Caki2 (cell line): ENCODE measurements at places on chromosomes 3 and 15. TPM values are rescaled to one million over a fixed set of nuclear protein-coding genes. Genes with fewer than 3 reads are reported as not detected.

GRCh38 chr3:108461661-108462111, 48.7 kb downstream of the MYH15 start:
- no peak for DNase-seq

- no peak for DNase-seq
Observed at GRCh38 chr3:69032142-69032541, 18.7 kb upstream of the EOGT start.

GRCh38 chr15:78691851-78692421, 50.9 kb upstream of the CHRNB4 start:
- DNase-seq = no peak

- DNase-seq = no peak
Observed at GRCh38 chr15:49415638-49416037, 7.4 kb upstream of the FGF7 start.

DNA sequence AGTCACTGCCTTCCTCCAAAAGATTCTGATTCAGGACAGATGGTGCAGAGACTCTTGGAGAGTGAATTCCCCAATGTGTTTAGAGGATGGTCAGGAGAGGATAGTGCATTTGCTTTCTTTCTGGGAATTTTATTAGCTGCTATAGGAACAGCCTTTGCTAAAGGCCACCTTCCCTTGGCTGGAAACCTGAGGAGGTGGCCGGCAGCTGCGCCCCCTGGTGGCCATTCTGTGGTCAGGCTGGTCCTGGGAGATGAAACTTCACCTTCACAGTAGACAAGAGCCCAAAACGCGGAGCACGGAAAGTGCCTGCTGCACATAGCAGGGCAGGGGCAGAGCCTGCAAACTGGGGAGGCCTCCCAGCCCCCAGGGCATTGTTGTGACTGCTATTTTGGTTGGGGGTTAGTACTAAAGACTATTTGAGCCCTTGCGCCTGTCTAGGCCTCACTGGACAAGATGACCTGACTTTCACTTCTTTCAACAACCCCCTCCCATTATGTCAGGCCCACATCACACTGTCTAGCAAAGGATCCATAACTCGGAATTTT, 34.3 kb downstream of the SEC22C start:
- DNase-seq = peak; percentile 24

CHRFAM7A gene
- total RNA-seq = 0.34 and 8.6 TPM in 2 replicates

DNA sequence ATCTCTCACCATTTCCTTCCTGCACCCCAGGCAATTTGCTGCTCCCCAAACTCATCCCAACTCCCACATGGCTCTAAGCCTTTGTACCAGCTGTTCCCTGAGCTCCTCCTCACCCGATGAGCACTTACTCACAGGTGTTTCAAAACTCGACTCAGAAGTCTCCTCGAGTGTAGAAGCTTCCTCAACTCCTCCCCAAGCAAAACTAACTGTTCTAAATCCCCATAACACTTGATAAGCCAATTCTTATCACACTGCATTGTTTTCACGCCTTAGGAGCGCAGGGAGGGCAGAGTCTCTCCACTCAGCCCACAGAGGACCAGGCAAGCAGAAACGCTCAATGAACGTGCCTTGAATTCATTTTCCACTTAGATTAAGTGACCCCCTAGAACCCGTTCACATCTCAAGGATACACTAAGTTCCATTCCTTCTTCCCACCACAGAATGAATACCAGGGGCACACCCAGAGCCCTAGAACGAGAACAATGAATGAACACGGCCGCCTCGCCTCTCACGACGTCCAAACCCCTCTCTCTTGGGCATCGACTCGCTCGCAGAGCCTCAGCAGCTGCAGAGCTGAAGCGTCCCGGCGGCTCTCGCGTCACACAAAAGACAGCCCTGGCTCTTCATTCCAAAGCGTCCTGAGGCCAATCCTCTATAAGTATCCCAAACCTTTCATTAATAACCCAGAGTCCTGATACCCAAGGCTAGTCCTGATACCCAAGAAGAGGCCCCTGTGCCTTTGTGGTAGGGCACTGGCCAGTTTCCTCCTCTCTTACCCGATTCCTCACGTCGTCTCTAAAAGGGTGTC, 1.1 kb downstream of the RAF1 start:
- peak; percentile 23 for DNase-seq

SOX2 gene
- not detected in 2 replicates for total RNA-seq

GRCh38 chr3:133393204-133393603, 6.7 kb upstream of the BFSP2 start:
- DNase-seq = no peak

DNA sequence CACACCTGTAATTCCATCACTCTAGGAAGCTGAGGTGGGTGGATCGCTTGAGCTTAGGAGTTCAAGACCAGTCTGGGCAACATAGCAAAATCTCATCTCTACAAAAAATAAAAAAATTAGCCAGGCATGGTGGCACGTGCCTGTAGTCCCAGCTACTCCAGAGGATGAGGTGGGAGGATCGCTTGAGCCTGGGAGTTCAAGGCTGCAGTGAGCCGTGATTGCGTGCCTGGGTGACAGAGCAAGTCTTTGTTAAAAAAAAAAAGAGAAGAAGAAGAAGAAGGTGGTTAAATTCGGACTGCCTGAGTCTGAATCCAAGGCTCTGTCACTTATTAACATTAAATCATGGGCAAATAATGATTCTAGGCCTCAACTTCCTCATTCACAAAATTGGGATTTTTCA, 51.0 kb downstream of the EOMES start:
- DNase-seq = no peak

- DNase-seq = no peak
Observed at GRCh38 chr3:48798998-48799397, 48.7 kb downstream of the PRKAR2A start.

- DNase-seq = no peak
Observed at GRCh38 chr3:127069814-127070440, 87.0 kb downstream of the PLXNA1 start.

LYZL4 gene
- total RNA-seq = not detected in 2 replicates

DNA sequence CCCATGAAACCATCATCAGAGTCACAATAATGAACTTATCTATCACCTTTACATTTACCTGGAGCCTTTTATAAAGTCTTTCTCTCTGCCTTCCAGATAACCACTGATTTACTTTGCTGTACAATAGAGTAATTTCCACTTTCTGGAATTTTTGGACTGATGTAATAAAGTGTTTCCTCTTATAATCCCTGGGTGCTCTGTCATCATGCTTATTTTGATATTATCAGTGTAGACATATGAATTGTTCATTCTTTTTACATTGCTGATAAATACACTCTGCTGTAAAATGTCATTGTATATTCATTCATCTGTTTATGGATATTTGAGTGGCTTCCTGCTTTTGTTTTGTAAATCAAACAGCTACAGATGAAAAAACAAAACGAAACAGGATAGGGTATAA, 27.0 kb upstream of the IREB2 start:
- no peak for DNase-seq

- DNase-seq = peak; percentile 37
Observed at GRCh38 chr3:45659661-45660566, 29.3 kb upstream of the SACM1L start.

COL6A6 gene
- not detected in 2 replicates for total RNA-seq

DNA sequence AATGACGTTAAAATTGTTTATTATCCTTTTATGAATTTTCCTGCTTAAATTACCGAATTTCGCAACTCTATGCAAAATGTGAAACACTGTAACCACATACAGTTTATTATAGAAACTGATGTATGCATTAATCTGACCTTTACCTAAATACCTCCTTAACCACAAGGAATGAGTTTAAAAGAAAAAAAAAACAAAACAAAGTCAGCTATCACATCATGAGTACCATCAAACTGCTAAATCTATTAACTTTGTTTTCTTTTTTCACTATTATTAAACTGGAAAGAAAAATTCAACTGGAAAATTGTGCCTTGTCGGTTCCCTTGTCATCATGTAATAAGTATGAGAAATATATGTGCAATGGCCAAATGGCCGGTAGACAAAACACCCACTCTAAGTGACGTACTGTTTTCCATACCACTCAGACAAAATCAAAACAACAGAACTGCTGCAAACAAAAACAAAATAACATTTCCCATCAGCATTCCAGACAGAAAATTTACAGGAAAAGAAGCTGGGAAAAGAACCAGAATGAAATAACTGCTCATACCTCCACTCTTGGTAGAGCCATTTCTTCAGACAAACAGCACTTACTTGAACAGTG, 415.3 kb downstream of the FOXP1 start:
- peak; percentile 57 for DNase-seq

- peak; percentile 16 for DNase-seq
Observed at GRCh38 chr15:38002883-38003477, 68.5 kb downstream of the TMCO5A start.

CRABP1 gene
- not detected in 2 replicates for total RNA-seq

DNA sequence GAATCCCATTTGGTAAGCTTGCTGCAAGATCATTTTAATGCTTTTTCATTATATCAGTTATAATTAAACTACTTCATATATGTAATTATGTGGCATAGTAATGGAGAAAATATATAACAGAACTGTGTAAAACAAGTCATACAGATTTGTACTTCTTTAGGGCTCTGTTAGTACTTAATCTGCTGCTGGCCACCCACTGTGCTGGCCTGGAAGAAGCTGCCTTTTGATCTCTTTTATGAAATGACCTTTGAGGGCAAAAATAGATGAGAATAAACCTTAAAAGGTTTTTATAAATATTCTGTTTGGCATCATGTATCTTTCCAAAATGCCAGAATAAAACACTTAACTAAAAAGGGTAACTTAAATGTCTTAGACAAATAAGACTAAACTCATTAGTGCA, 262.9 kb downstream of the ZIC1 start:
- no peak for DNase-seq

DNA sequence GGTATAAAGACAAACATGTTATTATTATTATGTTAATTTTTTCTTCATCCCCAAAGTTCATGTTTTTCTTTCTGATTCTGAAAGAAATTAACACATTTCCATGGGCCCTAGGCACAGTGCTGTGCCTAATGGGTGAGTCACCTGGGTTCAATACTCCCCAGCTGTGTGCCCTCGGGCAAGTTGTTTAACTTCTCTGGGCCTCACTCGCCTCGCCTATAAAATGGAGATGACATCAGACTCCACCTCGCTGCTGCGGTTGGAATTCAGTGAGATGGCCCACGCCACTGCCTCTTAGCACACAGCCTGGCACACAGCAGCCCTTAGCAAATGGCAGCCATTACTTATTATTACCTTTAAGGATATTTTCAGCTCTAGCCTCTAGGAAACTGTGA, 22.6 kb downstream of the DNASE1L3 start:
- DNase-seq = no peak

DNA sequence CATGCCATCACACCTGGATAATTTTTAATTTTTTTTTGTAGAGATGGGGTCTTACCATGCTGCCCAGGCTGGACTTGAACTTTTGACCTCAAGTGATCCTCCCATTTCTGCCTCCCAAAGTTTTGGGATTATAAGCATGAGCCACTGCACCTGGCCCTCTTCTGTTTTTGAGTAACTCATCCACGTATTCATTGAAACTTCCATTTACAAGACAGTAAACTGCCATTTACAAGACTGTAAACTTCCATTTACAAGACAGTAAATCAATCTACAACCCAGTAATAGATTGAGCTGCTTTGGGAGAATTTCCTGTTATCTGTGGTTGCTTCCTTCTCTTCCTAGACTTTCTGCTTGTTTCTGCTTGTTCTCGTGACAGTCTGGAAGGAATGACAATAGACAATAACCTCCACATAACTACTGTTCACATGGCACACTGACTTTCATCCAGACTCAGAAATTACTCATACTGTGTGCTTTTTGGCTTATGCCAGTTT, 114.7 kb upstream of the CCNL1 start:
- DNase-seq = no peak

IQCF5 gene
- not detected in 2 replicates for total RNA-seq

GRCh38 chr3:127092776-127093175, 100.2 kb upstream of the PRR23E start:
- no peak for DNase-seq

DNA sequence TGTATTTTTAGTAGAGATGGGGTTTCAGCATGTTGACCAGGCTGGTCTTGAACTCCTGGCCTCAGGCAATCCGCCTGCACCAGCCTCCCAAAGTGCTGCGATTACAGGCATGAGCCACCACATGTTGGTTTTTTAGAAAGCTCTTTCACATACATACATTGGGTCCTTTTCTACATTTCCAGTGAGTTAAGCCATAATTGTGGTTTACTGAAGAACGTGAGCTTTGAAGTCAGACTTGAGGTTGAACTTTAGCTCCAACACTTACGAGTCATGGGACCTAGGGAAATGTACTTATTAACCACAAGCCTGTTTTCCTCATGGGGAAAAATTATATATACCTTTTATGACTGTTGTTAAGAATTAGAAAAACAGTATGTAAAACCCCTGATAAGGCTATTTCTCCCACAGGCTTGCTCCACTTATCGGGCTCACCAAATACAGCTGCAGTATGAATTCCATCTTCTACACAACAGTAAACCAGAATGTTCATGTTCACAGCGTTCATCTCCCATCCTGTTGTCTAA, 39.0 kb downstream of the GPR160 start:
- DNase-seq = peak; percentile 37

DNA sequence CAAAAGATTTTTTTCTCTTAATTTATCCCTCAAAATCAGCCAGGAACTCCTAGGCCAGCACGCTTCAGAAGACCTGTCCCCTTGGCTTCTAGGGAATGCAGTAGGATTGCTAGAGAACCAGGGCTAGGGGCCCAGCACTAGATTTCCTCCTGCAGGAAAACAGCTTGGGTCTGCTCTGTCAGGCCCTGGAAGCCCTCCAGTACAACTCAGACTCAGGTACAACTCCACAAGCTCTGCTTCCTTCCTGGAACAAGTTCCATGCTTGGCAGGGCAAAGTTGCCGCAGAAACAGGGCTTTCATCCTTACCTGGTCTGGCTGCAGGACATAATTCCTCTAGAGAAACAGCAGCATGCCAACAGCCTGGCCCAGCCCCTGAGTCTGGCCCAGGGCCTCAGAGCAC, 96.1 kb upstream of the CTNNB1 start:
- DNase-seq = no peak

MCF2L2 gene
- total RNA-seq = 0.91 TPM in 1 of 2 replicates, not detected in the other

DNA sequence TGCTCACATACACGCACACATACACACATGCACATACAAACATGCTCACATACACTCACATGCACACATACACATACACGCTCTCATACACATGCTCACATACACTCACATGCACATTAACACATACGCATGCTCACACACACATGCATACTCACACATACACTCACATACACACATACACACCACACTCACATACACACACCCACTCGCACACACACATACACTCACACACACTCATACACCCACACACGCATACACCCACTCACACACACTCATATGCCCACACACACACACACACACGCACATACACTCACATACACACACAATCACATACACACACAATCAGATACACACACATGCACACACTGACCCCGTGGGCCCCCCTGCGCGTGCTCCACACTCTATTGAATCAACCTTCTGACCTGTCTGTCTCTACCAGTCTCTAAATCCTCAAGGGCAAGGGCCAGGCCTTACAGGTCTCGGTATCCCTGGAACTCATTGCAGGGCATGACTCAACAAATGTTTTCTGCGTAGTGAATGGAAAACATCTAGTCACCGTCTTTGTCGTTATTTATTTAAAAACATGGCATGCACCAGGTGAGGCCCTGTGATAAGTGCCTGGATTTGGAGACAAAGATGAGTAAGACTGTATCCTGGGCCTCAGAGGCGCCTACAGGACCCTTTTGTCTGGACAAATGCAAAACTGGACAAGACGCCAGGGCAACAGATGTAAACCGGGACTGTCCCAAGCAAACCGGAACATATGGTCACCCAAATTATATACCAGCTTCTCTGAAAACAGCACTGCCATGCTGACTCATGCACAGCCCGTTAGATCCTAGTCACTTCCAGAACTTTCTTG, 41.8 kb downstream of the GRK7 start:
- DNase-seq = no peak

DAZL gene
- not detected in 2 replicates for total RNA-seq

GASK1A gene
- total RNA-seq = 0.24 TPM in 1 of 2 replicates, not detected in the other
